ENCODE measurements at places on chromosomes 6 and 20.

DNA sequence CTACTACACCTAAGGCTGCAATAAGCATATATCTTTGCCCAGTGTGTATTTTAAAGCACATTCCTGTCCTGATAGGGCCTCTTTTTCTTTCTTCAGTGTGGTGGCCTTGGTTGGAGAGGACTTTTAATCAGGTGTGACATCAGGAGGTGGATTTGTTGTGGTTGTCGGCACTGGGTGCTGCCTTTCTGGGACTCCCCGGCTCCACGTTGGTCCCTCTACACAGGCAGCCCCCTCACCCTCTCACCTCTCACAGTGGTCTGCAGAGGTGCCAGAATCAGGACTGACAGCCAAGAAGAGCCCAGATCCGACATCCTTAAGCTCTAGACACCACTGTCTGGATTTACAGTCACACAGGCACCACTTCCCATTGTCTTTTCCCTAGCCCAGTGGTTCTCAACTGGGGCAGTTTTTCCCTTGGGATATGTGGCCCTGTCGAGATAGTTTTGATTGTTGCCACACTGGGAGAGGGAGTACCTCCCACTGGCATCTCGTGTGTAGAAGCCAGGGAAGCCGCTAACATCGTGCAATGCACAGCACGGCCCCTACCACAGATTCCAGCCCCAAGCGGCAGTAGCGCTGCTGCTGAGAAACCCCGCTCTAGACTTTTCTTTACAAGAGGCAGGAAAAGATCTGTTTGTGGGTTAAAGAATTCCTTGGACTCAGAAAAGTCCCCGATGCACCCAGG is 314.1 kb downstream of the QKI start:
- no peak for DNase-seq

DNA sequence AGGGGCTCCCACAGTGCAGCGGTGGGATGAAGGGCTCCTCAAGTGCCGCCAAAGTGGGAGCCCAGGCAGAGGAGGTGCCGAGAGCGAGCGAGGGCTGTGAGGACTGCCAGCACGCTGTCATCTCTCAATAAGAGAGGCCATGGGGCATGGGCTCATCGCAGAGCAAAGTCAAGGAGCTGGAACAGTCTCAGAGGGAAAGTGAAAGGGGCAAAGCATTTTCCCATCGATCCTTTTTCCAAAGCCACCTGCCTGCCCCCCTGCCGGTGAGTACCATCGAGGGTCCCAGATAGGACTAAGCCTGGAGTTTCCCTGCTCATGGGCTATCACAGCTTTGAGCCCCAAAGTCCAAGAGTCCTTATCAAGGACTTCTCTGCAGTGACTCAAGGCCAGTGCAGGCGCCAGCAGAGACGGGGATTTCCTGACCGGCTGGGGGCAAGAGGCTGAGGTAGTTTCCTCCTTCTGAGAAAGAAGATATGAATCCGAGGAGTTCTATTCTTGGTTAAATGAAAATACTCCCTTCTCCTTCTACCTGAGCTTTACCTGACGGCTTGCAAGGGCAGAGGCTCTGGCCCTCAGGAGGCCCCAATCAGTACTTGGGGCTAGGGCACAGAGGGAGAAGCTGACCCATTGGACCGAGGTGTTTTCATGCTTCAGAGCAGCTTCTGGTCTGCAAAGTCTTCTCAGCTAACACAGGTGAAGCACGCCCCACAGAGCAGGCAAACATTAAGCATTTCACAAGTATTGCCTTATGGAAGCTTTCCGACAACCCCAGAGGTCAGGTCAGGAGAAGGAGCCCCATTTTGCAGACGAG is 22.6 kb downstream of the ETV7 start:
- no peak for DNase-seq

- DNase-seq, result no peak
Measured at GRCh38 chr6:78551361-78551760, 316.0 kb upstream of the IRAK1BP1 start.

DNA sequence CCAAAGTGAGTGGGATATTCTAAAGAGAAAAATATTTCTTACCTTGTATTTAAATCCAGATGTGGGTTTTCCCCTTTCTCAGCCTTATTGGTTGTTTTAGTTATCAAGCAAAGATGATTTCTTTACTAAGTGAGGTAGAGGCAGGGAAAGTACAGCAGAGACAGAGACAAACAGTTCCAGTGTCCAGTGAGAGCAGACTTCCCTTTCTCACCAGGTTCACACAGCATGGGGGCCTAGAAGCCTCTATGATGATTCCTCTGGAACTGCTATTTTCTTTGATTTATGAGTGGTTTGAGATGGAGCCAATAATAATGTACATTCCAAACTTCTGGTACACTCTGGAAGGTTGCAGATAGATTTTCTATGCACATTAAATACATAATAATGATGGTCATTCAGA is 234.0 kb upstream of the MARCKS start:
- peak; percentile 42 for DNase-seq

GRCh38 chr20:6045566-6045965 is 8.3 kb downstream of the LRRN4 start:
- no peak for DNase-seq
